Ureter (tissue), 1 donor: ENCODE measurements at places on chromosomes 3 and 15.

DNA sequence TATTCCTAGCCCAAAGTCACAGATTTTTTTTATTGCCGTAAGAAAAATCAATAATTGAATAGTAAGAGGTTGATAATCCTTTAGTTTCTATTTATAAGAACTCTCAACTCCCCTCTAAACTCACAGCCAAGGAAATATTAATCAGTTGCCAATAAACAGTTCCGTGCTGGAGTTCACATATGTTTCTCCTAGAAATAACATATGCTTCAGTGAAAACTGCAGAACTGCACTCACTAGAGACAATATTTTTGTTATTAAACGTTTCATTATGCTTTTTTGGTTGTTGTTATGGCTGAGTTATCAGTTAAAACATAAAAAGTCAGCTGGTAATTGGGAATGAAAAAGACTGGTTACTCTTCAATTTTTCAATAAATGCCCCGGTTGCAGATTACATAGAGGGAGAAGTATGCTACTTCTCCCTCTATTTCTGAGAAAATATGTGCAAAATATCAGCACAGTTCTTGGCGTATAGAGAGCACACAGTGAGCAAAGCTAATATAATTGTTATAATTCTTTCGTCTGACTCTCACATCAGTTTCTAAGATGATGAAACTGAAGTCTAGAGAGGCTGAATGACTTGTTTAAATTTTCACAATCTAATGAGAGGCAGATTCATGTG lies 781.2 kb upstream of the GRM7 start:
- DNase-seq: no peak

- no peak for DNase-seq
Observed at GRCh38 chr15:81596159-81596865, 222.3 kb upstream of the TMC3 start.

GRCh38 chr15:46701346-46701745 lies 1016.0 kb upstream of the SEMA6D start:
- DNase-seq: no peak

- DNase-seq: no peak
Observed at GRCh38 chr3:59289831-59290230, 240.0 kb upstream of the CFAP20DC start.

DNA sequence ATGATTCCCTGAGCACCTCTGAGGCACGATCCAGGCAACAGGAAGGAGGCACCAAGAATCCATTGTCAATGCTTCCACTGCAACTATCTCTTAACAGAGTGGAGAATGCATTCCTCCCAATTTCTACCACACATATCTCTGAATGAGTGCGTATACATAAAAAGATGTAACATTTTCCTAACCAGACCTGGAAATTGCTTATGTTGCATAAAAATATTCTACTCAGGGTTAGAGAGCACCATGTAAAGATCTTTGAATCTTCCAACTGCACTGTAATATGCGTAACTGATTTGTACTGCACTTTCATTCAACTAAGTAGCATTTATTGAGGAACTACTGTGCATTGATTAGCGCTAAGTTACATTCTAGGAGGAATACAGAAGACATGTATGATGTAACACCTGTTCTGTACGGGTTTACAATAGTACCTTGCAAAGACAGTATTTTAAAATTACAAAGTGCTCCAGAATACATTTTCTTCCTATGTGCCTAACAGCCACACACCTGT lies 237.8 kb downstream of the EBLN2 start:
- DNase-seq: no peak

DNA sequence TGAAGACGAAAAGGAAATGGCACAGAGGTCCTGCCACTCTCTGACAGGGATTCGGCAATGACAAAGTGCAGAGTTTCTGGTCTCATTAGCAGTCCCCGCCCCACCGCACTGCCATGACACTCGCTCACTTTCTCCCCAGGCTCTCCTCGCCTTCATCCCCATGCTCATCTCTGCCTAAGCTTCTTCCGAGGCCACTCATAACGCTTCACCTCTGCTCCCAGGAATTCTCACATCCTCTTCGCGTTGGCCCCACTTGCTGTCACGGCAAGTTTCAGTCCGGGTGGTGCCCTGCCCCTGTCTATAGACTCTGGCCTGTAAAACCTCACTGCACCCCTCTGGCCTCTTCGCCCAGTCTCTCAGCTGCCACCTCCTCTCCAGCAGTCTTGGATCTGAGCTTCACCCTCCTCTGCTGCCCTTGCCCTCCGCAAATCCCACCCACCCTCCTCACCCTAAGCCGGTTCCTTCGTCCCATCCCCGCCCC lies 654 bp downstream of the RUBCN start:
- no peak for DNase-seq
